Activated CD4-positive, alpha-beta T cell treated with anti-CD3 and anti-CD28 coated beads for 24 hours (primary cell): ENCODE measurements at places on chromosomes 2 and 18.

DNA sequence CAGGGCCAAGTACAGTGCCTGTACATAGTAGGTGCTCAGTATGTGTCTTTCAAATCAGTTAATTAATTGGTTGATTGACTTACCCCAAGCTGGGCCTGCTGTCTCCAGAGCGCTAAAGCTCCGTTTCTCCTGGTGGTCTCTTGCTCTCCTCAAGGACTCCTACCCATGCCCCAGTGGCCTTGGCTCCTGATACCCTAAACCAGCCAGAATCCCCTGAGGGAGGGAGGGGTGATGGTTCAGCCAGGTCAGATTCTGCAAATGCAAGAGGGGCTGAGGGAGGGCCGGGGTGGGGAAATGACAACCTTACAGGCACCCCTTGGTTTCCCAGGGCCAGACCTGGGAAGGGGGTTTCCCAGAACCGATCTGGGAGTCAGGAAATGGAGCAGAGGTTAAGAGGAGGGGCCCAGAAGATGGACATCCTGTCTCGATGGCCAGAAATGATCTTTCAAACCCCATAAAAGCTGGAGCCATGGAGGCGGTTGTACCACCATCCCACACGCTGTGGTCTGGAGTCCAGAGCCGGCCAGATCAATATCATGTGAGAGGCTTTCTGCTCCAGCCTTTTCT is 209.1 kb downstream of the TNS1 start:
- no peak for DNase-seq

GRCh38 chr2:58434692-58435091 is 193.6 kb upstream of the FANCL start:
- no peak for DNase-seq

GRCh38 chr2:51151490-51152140 is 119.7 kb upstream of the NRXN1 start:
- DNase-seq: no peak

- DNase-seq: no peak
Measured at GRCh38 chr2:144975881-144976280, 456.0 kb upstream of the ZEB2 start.

- DNase-seq: no peak
Measured at GRCh38 chr2:212299943-212300342, 238.7 kb downstream of the ERBB4 start.

GRCh38 chr18:6543330-6543908 is 128.7 kb upstream of the L3MBTL4 start:
- no peak for DNase-seq

- no peak for DNase-seq
Measured at GRCh38 chr2:46337208-46337994, 40.2 kb downstream of the EPAS1 start.

- no peak for DNase-seq
Measured at GRCh38 chr2:117996525-117996924, 17.3 kb downstream of the CCDC93 start.

DNA sequence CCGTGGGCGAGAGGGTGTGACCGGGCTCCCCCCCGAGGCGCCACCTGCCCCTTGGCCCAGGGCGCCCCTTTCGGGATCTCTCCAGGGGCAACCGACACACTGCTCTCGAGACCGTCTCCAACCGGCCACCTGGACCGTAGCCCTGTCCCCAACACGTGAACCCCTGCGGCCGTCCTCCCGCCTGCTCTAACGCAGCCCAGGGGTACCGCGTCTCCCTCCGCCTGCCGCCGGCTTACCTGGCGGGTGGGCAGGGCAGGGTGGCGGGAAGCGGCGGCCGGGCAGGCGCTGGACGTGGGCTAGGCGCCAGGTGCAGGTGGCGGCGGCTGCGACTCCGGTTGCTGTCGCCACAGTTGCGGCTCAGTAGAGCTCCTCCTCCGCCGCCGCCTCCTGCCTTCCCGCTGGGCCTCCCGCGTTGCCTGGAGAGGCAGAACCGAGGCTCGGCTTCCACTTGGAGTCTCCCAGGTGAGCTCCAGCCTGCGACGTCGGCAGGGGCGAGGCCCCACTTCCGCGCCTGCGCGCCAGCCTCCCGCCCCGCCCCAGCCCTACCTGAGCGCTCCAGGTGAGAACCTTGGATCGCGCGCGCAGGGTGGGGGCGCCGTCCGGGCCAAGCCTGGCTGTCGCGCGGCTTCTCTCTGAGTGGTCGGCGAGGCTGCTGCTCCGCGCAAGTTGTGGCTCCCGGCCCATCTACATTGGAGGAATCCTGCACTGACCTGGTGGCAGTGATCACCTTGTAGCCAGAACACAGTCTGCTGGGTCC is at the start of gene GALNT3:
TSS of gene GALNT3 (minus strand) at position 469 of the 757 bp plus-strand sequence. CDS start 23,547 bp downstream, outside the sequence.
- DNase-seq: no peak

- no peak for DNase-seq
Measured at GRCh38 chr2:134023854-134024253, 230.0 kb upstream of the MGAT5 start.

DNA sequence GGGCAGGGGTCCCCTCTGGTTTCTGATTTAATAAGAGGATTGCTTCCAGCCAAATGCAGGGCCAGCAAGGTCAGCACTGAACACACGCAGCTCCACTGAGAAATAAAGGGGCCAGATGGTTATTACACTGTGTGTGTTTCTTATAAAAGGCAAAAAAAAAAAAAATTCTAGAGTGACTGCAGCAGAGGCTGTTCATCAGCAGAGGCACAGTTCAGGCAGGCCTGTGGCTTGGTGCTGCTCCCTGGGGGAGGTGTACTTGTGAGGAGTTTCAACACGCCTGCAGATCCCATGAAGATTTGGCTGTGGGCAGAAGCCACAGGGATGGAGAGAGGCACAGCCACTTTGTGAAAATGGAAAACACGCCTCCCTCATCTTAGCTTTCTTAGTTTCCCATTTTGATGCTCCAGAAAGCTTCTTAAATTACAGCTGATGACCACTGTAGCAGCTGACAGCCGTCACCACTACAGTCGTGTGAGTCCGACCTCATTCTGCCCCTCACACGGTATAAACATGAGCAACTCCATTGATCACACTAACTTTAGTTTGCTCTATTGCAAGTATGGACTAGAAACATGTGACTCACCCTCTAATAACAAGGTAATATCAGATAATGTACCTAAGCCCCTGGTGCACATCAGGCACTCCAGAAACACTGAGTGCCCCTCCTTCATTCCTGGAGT is 726.5 kb upstream of the RAB6C start:
- DNase-seq: no peak

GRCh38 chr2:216030216-216030615 is 16.9 kb upstream of the MREG start:
- no peak for DNase-seq

DNA sequence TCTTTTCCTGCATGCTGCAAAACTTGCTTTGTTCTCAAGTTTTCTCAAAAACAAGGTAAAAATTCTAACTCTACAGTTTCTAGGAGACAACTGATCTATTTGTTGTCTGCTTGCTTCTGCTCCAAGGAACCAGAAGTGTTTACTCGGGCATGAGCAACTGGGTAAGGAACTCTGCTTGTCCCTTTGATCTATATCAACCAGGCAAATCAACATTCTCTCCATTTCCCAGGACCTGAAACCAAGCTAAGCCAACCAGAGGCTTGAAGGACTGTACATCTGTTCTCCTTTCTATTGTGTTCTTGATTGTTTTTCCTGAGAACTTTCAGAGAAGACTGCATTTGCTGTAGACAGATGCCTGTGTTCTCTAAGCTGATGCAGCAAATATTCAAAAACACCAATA is 335.0 kb upstream of the KCNH7 start:
- DNase-seq: no peak

DNA sequence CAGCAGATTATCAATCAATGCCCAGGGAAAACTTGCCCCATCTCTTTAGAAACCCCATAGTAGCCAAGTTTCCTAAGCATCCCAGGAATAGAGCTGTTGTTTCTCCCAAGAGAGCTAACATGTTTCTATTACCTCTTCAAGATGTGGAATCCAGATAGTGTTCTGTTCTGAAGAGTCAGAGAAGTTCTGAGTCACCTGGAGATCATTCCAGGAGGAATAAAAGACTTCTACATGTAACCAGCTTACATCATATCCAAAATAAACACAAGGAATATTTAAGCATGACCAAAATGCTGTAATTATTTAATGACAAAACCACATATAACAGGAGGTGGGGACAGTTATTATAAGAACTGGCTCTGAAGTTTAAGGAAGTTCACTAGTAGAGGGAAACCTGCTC is 51.0 kb upstream of the GORASP2 start:
- DNase-seq: no peak

DNA sequence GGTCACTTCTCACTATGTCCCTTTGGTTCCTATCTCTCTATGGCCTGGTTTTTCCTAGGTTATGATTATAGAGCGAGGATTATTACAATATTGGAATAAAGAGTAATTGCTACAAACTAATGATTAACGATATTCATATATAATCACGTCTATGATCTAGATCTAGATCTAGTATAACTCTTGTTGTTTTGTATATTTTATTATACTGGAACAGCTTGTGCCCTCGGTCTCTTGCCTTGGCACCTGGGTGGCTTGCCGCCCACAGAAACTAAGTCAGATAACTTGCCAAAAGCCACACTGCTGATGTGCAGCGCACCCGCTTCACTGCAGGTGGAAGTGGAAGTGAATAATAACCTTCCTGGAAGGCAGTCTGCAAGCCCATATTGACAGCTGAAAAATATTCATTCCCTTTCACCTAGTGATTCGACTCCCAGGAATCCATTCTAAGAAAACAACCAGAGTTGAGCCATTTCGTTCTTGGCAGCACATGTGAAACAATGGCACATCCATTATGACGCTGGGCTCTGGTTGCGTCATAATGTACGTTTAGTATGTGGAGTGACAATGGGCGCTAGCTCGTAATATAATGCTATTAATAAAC is 725 bp upstream of the ANKRD53 start:
- no peak for DNase-seq

DNA sequence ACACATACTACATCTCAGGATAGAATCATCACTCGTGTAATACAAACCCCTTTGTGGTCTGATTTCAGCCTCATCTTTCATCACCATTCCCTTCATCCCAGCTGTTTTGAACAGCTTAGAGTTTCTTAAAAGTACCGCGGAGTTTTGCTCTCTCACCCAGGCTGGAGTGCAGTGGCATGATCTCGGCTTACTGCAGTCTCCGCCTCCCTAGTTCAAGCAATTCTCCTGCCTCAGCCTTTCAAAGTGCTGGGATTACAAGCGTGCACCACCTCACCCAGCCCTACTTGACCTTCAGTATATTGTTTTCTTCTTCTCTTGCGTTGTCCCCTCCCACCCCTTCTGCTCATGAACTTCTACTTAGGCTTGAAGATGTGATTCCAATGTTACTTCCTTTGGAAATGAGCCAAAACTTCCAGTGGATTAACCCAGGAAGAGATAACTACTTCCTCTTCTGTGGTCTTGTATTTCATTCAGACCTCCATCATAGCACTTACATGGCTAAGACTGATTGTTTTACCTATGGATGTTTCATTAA is 15.8 kb downstream of the ERLEC1 start:
- DNase-seq: no peak
